ENCODE measurements at places on chromosomes 11 and 22.

GRCh38 chr11:81700076-81700475, 1033.6 kb downstream of the FAM181B start:
- DNase-seq = no peak

- no peak for DNase-seq
Observed at GRCh38 chr22:20560716-20561115, 53.3 kb downstream of the MED15 start.

DNA sequence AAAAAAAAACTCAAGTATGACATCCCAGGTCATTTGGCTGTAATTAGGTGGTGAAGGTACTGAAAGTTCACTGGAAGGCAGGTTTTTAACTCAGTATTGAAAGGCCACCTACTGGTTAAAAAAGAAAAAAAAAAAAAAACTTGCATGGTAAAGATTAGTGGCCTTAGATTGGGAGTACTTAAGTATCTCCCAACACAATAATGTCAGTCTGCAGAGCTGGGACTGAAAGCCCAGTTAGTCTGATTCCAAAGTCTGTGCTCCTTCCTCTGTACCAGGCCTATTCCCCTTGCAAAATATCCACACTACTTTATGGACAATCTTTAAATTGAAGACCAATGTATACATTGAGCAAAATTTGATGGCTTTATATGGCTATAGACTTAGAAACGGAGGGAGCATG, 85.5 kb downstream of the NOX4 start:
- DNase-seq = no peak

- DNase-seq = no peak
Observed at GRCh38 chr11:125262830-125263218, 98.3 kb downstream of the PKNOX2 start.

DNA sequence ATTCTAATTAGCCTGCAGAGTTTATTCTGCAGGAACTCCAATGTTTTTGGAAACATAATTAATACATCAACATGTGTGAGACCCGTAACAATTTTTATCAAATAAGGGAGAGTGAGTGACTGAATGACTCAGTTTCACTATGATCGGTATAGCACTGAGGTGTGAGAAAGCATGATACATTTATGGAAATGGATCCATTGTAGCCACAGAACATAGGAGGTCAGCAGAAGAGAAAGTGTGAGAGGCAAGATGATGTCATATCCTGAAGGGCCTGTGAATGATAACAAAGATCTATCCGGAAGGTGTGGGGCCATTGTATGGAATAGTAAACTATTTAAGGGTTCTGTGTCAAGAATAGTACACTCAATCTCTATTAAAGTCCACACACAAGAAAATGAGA, 1406.1 kb upstream of the TENM4 start:
- no peak for DNase-seq

GRCh38 chr22:33850724-33851123, 69.6 kb downstream of the LARGE1 start:
- no peak for DNase-seq

GRCh38 chr11:76621868-76622267, 48.7 kb downstream of the LRRC32 start:
- peak; percentile 94 for DNase-seq

DNA sequence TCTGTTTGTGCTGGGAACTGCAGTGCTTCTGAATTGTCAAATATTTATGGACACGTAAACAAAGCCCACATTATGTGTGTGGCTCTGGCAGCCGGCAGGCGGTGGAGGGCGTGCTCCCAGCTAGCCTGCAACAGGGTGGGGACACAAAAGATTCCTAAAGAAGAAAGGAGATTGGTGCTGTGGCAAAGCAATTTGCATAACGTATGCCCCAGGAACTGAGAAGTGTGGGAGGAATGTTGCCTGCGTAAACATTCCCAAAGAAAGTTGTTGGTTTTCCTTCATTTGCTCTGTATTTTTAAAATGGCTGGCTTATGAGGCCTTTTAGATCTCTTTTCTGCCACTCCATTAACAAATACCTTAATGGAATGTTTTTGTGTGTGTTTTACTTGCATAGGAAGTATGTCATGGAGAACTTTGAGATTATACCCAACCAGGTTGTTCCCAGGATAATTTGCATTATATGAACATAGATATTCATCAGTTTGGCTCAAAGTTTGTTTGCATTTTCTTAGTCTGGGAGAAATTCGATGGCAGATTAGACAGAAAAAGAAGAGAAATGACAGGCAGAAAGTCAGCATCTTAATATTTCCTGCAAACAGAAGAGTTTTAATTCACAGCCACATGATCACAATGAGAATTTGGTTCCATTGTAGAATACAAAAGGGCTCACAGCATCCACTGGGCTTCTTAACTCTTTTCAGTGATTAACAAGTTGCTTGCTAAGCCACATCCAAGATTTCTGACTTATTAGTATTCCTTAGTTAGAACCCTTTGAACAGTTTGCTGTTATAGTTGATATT, 41.8 kb upstream of the DLAT start:
- no peak for DNase-seq

DNA sequence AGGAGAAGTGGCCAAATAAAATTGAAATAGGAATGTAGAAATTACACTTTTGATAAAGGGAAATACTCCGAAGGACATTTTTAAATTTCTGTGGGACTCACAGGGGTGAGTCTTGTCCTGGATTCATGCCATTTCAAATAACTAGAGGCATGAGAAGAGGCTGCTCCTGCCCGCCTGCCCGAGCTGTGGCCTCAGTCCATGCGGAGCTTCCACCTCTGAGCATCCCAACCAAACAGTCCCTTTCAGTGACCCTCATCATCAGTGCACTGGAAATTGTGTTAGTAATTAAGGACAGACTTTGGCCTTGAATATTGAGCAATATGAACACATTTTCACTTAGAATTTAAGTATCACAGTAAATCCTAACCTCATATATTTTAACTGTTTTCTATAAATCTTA, 25.6 kb downstream of the GRIA4 start:
- DNase-seq = no peak
